Cortex of kidney (tissue), 1 donor: ENCODE measurements at places on chromosomes 4 and X.

- DNase-seq, result no peak
Measured at GRCh38 chr4:76380561-76380960, 40.4 kb downstream of the CCDC158 start.

- DNase-seq, result no peak
Measured at GRCh38 chr4:89305028-89305427, 2.6 kb downstream of the GPRIN3 start.

GRCh38 chr4:111573386-111573785, 571.9 kb upstream of the FAM241A start:
- DNase-seq, result no peak

GRCh38 chr4:185020863-185021761, 2.8 kb downstream of the HELT start:
- no peak for DNase-seq

- no peak for DNase-seq
Measured at GRCh38 chr4:47209833-47210232, 178.5 kb downstream of the GABRB1 start.

GRCh38 chr4:24000470-24000831, 110.6 kb upstream of the PPARGC1A start:
- DNase-seq, result no peak

- no peak for DNase-seq
Measured at GRCh38 chrX:50152456-50152855, 48.4 kb downstream of the AKAP4 start.

GRCh38 chr4:56466910-56467283, 520 bp upstream of the SRP72 start:
- DNase-seq, result no peak

DNA sequence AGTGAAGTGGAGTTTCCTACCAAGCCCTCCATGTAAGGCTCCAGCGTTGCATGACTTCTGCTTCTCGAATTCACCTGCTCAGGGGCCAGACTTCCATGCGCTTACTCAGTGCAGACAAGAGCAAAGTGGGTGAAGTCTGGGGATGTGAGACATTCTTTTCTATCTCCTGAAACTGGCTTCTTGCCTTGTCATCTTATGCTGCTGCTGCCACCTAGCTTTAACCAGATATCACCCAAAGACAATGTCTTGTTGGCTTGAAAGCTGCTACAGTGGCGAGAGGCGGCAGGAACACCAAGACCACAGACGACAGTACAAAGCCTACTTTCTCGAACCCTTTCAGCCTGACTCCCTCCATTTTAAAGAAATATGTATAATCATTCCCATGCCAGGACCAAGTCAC, 103.6 kb upstream of the ADGRG2 start:
- no peak for DNase-seq

DNA sequence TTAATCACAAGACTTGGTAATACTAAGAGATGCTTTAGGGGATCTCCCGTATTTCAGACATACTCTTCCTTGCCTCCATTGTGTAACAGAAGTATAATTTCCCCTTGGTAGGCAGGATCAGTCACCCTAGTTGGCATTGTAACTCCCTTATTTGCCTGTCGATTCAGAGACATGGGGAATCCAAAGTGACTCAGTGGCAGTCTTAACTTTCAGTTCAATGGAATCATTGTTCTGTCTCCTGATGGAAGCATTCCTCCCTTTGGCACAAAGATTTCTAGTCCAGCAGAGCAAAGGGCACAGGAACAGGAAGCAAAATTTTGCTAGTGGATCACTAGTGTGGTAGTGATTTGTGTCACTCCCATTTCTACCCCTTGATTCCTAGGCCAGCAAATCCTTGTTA, 80.4 kb downstream of the DCUN1D4 start:
- no peak for DNase-seq

DNA sequence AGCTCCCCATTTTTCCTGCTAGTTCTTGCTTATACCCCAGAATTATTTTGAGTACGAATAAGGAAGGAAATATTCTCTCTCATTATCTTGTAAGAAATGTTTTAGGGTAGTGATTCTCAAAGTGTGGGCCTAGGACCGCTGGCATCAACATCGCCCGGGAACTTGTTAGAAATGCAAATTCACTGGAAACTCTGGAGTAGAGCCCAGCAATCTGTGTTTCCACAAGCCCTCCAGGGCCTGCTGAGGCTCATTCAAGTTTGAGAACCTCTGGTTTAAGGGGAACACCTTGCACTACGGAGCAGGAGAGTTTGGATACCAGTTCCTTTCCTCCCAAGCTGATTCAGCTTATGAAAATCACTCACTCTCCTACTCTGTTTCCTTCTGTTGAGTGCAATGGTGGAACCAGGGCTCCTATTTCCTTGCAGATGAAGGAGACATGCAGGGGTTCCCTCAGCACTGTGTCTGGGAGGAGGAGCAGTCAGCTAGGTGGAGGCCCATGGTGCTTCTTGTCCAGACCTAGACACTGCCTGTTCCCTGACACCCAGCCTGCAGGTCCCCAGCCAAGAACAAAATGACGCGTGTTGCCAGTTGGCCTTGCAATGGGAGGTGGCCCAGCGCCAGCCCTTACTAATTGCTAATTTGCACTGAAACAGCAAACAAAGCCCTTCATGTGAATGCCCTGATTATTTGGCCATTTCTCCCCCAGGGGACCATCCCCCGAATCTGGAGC, 68.5 kb downstream of the CYTL1 start:
- DNase-seq, result no peak

GRCh38 chrX:10416424-10416823, 204.0 kb downstream of the MID1 start:
- no peak for DNase-seq
